Stimulated activated CD4-positive, alpha-beta T cell treated with anti-CD3 and anti-CD28 coated beads, Interleukin-2, amount 100 ng/mL, for 4 hours (primary cell): ENCODE measurements at places on chromosomes 16 and 17.

DNA sequence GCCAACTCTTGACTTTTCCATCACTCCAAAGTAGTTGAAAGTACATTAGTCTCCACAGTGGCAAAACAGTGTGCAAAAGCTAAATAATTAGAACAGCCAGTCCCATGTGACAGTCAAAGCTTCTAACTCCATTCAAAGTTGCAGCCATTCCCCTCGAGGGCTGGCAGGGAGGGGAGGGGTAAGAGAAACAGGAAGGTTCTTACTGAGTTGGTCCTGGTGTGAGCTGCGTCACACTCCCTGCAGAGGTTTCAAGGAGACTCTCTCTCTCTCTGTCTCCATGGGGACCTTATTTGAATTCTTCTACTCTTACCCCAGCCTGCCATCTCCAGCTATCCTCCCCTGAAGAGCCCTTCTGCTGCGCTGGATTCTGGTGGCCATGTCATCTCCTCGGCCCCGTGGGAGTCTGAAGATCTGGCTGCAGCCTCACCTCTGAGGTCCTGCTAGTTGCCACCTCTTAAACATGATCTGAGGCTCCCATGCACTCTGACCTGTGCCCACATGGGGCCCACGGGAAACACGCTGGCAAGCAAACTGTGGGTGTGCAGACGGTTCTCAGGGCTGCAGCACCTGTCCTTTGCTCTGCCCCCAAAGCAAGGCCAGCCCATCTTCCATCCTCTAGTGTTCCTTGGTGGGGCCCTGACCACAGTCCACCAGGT, 23.3 kb upstream of the STH start:
- DNase-seq: no peak

GRCh38 chr17:81432941-81433340, 37.7 kb downstream of the BAHCC1 start:
- DNase-seq: no peak

GRCh38 chr16:65229191-65229662, 107.4 kb upstream of the CDH11 start:
- no peak for DNase-seq

DNA sequence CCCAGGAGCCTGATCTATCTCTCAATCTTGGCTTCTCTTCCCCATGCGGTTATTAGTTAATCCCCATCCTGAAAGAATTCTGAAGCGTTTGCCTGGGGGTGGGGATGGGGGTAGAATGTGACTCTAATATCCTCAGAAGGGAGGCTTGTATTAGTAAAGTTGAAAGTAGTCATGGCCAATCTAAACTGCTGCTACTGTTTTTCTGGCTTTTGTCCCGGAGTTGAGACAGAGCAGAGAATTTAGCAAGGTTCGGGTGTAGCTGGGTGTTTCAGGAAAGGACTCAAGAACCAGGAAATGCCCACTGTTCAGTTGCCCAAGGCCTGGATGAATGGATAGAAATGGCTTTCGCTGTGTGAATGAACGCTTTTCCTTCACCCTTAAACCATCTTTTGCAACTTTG, 17.6 kb upstream of the ITGAM start:
- DNase-seq: no peak

- no peak for DNase-seq
Measured at GRCh38 chr16:81885976-81886586, 107.0 kb downstream of the PLCG2 start.

GRCh38 chr16:3149630-3150345, 15.0 kb downstream of the ZNF213 start:
- DNase-seq: no peak

- DNase-seq: no peak
Measured at GRCh38 chr16:1283296-1283695, 26.1 kb upstream of the UBE2I start.

- no peak for DNase-seq
Measured at GRCh38 chr17:59572301-59572924, 7.0 kb downstream of the DHX40 start.
